COR-L47 (cell line): ENCODE measurements at places on chromosomes 6 and 20.

GRCh38 chr6:11688425-11688709 lies 90.2 kb downstream of the ADTRP start:
- no peak for DNase-seq

- no peak for DNase-seq
These were observed 206.4 kb downstream of the LAMA2 start for GRCh38 chr6:129089357-129089756.

DNA sequence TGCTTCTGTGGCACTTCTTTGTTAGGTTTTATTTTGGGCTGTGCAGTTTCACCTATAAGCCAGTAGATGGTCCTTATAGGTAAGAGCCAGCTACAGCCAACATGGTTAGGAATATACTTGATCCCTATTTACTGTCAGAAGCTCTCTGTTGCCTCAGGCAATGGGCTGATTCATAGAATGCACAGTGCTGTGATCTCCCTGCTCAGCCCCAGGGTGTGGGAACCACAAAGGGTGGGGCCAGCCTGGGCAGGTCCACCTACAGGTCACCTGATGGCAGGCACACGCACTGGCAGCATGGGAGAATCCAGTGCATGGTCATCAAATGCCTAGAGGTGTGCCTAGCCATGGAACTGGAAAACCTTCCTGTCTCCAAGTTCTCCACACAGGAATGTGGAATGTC lies 191.9 kb downstream of the MOXD1 start:
- no peak for DNase-seq

DNA sequence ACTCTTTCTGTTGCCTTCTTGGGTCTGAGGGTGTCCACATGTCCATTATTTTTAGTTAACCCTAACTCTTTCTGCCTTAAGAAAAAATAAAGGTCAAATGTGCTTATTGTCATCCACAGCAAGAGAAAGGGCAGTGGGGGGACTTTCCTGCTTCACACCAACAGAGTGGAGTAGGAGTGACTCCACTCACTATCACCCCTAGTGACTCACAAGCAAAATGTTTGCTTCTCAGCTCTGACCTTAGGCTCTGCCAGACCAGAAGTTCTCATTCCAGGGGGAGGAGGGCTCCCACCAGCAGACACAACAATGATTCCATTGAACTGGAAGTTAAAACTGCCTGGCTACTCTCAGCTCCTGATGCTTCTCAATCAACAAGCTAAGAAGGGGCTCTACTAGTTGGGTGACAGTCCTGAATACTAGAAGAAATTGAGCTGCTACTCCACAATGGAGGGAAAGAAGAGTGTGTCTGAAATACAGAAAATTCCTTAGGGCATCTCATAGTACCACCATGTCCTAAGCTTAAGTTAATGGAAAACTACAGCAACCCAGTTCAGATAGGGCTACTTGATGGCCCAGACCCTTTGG lies 83.9 kb upstream of the AFDN start:
- no peak for DNase-seq

DNA sequence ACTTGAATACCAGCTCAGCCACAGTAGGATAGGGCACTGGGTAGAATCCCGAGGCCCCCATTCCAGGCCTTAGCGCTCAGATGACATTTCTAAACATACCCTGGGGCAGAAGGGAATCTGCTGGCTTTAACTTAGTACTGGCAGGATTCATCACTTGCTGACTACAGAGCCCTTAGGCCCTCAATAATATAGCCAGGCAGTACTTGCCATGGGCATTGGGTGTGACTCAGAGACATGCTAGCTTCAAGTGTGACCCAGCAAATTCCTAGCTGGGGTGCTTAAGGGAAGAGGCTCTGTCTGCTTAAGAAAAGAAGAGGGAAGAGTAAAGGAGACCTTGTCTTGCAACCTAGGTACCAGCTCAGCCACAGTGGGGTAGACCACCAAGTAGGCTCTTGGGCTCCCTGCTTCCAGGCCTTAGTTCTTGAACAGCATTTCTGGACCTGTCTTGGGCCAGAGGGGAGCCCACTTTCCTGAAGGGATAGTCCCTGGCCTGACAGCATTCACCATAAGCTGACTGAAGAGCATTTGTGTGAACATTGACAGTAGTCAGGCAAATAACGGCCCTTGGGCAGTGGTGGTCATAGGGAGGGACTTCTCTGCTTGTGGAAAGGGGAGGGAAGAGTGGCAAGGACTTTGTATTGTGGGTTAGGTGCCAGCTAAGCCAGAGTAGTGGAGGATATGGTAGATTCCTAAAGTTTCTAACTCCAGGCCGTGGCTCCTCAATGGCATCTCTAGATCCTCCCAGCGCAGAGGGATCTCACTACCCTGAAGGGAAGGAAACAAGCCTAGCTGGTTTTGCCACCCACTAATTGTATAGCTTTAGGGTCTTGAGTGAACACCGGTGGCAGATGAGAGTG lies 48.5 kb upstream of the HACE1 start:
- no peak for DNase-seq

DNA sequence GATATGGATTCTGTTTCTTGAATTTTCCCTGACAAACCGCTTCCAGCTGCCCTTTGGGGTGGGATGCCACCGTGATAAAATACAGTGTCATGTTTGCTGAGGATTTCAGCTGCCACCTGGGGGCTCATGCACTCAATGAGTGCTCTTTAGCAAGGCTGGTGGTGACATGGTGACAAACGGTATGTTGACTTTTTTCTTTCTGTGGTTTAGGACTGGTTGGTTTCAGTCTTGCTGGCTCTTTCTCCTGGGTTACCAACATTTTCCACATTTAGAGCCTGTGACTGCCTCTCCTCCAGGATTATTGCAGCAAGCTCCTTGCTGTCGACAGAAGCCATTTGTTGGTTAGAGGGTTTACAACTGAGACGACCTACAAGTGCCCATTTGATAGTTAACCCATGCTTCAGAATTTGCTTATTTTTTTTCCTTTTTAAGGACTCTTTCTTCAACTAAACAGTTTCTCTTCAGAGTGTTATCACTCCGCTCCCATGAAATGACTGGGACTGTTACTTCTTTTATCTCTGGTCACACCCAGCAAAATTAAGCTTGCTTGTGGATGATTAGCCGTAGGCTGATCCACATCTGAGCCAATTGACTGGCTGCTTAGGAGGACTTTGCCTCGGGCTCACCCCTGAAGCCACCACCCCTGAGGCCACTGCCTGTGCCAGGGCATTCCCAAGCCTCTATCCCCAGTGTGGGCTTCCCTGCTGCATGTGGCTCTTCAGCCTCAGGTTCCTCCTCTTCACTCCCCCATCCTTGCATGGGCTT lies 48.4 kb upstream of the CDYL start:
- DNase-seq: no peak

GRCh38 chr6:169487579-169488436 lies 214.0 kb downstream of the WDR27 start:
- no peak for DNase-seq

GRCh38 chr6:69866770-69867638 lies 648 bp downstream of the COL19A1 start:
- peak; percentile 63 for DNase-seq

- no peak for DNase-seq
These were observed 34.9 kb downstream of the COL12A1 start for GRCh38 chr6:75170691-75171560.

- DNase-seq: no peak
These were observed 50.8 kb upstream of the FAM83D start for GRCh38 chr20:38875175-38875993.

GRCh38 chr6:4531406-4531805 lies 244.8 kb upstream of the CDYL start:
- DNase-seq: no peak

- no peak for DNase-seq
These were observed 49.3 kb downstream of the CLIC5 start for GRCh38 chr6:45966340-45966739.

- no peak for DNase-seq
These were observed 45.8 kb downstream of the AHI1 start for GRCh38 chr6:135451617-135452190.

DNA sequence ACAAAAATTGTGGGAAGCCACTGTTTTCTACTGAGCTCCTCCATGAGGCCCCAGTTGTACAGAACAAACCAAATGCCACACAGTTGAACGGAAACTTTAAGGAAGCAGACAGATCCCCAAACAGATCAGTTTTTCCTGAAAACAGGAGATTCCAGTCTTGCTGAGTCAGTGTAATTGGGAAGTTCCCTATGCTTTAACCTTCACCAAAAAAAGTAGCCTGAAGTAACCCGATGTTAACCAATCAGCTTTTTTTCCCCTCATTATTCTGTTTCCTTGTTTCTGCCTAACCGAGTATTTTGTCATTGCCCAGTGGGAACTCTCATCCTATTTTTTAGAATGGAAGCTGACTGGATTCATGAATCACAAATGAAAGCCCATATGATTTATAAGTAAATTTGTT lies 36.7 kb downstream of the MARCKS start:
- no peak for DNase-seq

DNA sequence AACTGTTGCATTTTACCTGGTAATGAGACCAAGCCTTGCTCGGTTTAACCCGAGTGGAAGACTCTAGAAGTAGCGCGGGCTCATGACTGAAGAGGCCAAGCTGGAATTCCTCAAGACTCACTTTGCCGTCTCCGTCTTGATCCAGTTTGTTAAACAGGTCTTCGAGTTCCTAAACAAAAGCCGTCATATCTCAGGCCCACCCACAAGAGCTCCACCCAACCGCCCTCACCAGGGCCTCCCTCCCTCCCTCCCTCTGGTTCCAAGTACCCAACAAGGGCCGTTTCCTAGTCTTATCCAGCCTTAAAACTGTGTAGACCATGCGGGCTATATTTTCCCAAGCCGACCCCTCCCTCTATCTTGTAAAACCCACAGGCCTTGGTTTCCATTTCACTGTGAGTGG lies 81.4 kb downstream of the NINL start:
- no peak for DNase-seq

GRCh38 chr20:49161428-49162152 lies 26.5 kb downstream of the STAU1 start:
- no peak for DNase-seq

- DNase-seq: no peak
These were observed 56.6 kb downstream of the MTHFD1L start for GRCh38 chr6:150922137-150922536.

DNA sequence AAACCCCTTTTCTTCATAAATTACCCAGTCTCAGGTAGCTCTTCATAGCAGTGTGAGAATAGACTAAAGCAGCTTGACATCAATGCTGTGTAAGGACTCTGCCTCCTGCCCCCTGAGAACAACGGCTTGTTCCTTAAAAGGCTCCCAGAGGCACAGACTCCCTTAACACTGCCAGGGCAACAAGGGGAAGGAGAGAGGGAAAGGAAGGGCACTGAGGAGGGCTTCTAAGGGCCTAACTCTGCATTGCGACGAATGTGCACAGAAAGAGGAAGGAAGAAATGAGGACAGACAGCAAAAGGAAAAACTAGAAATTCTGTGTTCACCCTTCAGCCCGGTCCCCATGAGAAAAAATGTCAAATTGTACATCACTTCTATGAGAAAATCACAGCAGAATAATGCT lies 74.0 kb downstream of the AGPAT4 start:
- DNase-seq: no peak

DNA sequence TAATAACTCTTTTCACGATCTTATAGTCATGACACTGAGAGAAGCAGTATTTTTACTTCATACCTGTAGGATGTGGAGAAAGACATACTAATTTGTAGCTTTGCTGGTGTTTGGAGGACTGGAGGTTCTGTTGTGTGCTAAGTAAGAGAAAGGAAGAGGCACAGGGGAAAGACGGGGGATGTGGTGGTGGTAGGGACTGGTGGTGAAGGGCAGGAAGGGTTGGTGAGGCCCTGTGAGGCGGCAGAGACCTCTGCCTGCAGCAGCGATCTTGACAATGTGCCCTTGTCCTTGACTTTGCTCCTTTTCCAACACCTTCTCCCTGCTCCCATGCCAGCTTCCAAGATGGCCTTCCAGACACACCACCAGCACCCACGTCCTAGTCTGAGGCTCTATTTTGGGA lies 32.6 kb upstream of the MPC1 start:
- no peak for DNase-seq

GRCh38 chr6:13508711-13509705 lies 21.6 kb upstream of the GFOD1 start:
- DNase-seq: no peak

- DNase-seq: no peak
These were observed 190.2 kb downstream of the ARHGAP18 start for GRCh38 chr6:129519750-129520149.

DNA sequence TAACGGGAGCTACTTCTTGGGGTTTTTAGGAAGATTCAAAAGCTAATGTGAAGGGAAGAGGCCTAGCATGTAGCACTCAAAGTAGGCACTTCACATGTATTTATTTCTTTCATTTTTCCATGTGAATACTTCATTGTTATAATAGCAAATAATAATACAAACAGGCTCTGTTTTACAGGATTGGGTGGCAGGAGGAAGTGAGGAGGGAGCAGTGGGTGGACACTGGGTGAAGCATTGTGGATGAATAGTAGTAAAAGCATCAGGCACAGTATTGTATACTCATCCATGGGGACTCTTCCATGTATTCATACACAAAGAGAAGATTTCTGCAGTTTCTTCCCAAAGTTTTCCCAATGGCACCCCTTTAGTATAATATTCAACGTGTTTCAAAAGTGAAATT lies 38.4 kb upstream of the SNRPB2 start:
- DNase-seq: no peak

DNA sequence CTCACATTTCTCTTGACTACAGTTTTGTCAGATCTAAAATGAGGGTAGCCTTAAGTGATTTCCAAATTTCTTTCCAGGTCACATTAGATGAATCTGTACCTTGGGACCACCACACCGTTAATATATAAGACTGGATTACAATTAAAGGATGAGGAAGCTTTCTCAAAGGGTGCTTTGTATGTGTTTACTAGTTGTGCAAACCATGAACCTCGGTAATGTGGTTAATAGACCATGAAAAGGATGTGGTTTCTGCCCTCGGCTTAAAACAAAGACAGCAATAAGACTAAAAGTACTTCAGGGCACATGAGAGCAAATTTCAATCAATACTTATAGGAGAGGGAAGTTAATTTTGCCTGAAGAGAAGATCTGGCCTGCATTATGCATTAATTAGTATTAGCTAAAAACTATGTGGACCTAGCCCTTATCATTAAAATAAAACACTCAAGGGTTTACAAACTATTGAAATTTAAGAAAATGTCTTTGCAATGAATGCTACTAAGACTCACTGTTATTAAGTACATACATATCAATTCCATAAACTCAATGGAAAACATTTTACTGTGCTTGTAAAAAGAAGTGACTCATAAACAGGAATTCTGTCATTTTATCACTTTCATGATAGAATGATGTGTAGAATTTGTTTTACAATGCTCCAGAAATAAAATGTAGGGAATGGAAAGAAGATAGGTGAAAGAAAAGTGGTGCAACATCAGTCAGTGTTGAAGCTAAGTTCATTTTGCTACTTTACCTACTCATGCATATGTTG lies 936 bp upstream of the TMX4 start:
- peak; percentile 28 for DNase-seq

DNA sequence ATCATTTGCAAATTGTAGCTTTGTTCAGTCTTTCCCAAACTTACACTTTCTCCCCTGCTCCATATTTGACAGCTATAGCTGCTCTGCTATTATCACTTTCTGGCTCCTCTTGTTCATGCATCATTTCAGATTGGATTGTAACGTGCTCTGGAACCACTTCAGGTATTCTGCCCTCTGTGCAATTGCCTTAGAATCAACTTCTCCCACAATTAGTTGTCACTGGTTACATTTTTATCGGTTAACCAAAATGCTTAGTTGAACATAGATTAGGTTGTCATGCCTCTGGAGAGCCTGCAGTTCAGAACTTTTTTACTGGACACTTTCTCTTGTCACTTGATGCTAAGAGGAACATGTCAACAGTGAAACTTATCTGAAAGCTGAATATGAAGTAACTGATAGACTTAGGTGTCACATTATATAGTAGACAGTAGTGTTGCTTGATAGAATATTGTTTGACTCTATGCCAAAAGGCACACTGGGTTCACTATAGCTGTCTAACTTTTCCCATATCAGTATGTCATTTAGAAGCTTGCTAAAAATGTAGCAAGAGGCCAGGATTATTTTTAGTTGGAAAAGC lies 127.7 kb upstream of the PTPRK start:
- no peak for DNase-seq
